Fibroblast of skin of left biceps (primary cell): ENCODE measurements at places on chromosomes 6 and 20.
A peak's percentile ranks its signal among the peaks of the same experiment; 100 is the strongest.

- peak; percentile 29 for DNase-seq
Measured at GRCh38 chr6:68777956-68778355, 142.9 kb downstream of the ADGRB3 start.

DNA sequence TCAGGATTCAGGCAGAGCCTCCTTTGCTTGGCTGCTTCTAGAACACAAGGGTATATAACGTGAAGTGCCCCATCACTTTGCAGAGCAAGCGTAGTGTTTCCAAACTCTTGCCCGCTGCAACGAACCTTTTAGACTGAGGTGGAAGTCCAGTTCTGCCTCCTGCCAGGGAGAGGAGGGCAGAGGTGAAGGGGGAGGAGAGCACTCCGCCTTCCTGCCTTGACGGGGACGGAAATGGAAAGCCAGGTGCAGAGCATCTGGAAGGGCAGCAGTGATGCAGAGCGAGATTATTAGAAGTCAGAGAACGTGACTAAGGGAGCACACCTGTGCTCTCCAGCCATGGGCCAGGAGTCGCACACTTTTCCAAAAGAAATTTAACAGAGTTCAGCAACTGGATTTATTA lies 63.4 kb downstream of the RREB1 start:
- DNase-seq: no peak

GRCh38 chr6:108793516-108794251 lies 54.5 kb upstream of the ARMC2 start:
- no peak for DNase-seq

- DNase-seq: no peak
Measured at GRCh38 chr6:159342146-159342545, 172.9 kb downstream of the FNDC1 start.

GRCh38 chr6:21208081-21208795 lies 385.3 kb upstream of the SOX4 start:
- no peak for DNase-seq

GRCh38 chr20:8361006-8361652 lies 229.1 kb downstream of the PLCB1 start:
- peak; percentile 4 for DNase-seq

DNA sequence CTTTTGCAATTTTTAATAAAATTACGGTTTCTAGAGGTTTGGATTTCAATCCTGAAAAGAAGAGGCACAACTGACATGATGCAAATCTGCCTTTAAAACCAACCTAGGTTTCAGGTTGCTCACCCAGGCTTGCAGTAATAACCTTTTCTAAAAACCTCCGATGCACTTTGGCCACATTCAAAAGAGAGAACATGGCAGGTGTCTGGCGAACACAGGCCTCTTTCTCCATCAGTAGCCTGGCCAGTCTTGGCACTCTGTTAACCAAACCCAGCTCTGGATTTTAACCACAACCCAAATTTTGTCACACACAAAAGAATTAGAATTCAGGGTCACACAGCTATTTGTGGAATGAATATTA lies 55.8 kb upstream of the MAFB start:
- no peak for DNase-seq
